NCI-H187 treated with DMSO at 0.1 percent for 48 hours (cell line): ENCODE measurements at places on chromosomes 13 and 19.

GRCh38 chr19:17424743-17425365 is 5.0 kb downstream of the MVB12A start:
- DNase-seq: no peak

DNA sequence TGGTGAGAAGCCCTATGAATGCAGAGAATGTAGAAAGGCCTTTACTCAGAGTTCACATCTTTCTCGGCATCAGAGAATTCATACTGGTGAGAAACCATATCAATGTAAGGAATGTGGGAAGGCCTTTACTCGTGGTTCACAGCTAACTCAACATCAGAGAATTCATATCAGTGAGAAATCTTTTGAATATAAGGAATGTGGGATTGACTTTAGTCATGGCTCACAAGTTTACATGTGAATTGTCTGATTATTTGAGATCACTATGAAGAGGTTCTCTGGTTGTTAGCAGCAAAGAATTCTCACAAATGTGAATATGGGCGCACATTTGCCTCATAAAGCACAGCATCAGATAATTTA is 43.7 kb downstream of the ZNF585A start:
- DNase-seq: no peak

DNA sequence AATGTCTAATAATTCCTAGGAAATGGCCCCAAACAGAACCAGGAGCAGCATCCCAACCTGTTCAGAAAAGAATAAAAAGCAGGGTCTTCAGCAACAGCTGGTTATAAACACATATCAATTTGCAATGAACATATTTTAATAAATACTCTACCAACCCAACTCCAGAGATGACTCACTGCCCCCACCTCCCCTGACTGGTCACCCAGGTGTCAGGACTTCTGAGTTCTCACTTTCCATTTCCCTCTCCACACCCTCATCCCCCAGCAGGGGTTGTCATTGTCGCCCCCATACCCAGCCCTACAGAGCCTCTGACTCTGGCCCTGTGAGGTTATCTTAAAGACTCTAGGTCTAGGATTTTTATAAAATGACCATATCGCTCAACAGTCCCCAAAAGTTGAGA is 6.9 kb downstream of the SERPINE3 start:
- DNase-seq: no peak

DNA sequence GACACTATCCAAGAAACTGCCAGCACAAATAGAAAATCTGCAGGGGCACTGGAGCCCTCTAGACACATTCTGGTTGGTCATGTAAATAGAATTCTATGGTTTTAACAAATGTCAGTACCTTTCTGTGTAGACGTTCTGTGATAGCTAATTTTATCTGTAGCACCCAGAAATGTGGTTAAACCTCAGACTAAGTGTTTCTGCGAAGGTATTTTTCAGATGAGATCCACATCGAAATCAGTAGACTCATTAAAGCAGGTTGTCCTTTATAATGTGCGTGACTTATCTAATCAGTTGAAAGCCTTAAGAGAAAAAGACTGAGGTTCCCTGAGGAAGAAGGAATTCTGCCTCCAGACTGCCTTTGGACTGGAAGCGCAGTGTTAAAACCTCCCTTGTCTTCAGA is 922.9 kb downstream of the EFNB2 start:
- no peak for DNase-seq

GRCh38 chr13:95445131-95445530 is 107.4 kb upstream of the CLDN10 start:
- no peak for DNase-seq

DNA sequence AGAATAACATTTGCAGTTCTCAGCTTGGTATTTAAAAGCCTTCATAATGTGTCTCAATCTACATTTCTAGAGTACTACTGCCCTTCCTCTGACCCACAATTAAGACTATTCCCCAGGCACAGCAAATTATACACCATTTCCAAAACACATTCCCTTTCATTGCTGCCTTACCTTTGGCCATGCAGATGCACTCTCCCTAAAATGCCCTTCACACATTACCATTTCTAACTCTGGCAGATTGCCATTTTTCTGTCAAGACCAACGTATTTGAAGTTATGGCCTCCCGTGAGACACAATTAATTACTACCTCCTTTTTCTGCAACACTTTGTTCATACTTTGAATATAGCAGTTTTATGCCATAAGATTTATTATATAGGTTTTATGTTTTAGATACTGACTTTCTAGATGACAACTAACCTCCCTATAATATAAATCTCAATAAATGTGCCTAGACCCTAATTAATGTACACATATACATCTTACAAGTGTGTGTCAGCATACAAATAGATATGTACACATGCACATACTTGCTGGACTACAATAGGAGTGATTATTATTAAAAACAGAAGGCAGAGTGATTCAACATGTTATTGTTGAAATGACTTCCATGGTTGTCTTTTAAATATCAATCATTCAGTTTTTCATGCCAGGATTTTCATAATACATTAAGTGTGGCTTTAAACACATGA is 2902.5 kb downstream of the PCDH9 start:
- DNase-seq: no peak

GRCh38 chr13:34223984-34224383 is 406.0 kb downstream of the RFC3 start:
- no peak for DNase-seq

- no peak for DNase-seq
These were observed 150.6 kb downstream of the GPC6 start for GRCh38 chr13:93377196-93377595.

GRCh38 chr13:94992036-94992960 is 280.0 kb upstream of the SOX21 start:
- no peak for DNase-seq

DNA sequence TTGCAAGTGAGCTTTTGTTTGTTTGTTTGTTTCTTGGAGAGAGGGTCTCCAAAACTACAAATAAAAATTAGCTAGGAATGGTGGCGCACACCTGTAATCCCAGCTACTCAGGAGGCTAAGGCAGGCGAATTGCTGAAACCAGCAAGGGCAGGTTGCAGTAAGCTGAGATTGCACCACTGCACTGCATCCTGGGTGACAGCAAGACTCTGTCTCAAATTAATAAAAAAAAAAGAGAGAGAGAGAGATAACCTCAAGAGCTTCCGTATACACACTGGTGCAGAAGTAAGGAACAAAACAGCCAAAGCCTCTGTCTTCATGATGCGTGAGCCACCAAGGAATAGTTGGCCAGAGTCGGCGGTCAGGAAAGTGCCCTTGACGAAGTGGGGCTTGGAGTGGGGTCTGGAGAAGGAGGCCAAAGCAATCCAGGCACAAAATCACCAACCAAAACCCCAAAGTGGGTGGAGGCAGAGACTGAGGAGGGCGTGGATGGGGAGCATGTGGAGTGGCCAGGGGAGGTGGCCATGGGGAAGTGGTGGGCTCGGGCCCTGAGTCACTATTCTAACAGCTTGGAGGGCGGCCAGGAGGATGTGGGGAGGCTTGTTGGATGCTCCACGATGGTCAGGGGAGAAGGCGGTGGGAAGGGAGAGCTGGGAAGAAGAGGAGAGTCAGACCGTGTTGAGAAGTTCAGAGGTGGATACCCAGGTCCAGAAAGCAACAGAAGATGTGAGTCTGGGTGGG is 21.2 kb upstream of the TOMM40 start:
- DNase-seq: no peak

DNA sequence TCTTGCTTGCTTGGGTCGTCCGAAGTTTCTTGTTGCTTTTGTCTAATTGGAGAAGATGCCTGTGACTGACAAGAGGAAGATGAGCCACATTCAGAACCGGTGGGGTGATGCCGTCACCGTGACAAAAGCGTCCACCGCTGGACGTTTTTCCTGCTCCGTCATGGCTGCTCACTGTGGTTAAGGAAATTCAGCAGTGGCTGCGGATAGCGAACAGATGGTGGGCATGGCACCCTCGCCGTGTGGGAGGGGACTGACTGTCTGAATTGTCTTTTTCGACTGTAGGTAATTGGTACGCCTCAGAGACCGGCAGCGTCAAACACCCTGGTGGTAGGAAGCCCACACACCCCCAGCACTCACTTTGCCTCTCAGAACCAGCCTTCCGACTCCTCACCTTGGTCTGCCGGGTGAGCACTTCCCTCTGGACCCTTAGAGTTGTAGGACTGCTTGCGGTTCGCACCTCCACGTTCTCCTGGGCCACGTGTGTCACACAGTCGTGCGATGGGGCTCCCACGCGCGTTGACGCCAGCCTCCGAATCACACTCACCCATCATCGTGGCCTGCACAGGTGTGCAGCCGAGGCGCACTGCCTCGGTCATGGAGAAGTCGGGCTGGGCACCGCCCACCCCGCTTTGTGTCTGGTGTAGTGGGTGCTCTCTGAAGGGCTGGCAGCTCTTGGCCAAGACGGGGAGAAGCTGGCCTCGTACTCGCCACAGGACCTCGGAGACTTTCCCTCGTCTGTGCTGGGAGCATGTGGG is 26.5 kb downstream of the ATP4B start:
- DNase-seq: no peak

GRCh38 chr13:77584106-77584505 is 48.6 kb downstream of the SCEL start:
- no peak for DNase-seq

GRCh38 chr19:35549174-35549788 is 3.9 kb downstream of the TMEM147 start:
- DNase-seq: peak; percentile 48

GRCh38 chr19:610801-611480 is 21.3 kb downstream of the HCN2 start:
- DNase-seq: no peak

DNA sequence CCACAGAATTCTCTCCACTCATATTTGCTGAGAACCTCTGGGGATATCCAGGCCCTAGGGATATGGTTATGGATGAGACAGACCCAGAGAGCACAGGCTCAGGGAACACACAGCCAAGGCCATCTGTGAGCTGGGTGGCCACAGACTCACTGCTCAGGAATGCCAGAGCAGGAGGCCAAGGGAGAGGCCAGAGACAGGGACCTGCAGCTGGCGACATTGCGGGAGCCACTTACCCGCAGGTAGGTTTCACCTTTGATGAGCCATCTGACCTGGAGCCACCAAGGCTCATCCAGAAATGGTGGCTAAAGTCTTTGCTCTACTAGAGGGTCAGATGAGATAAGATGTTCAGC is 29.4 kb downstream of the CCNE1 start:
- no peak for DNase-seq

- no peak for DNase-seq
These were observed 7.3 kb downstream of the PLPPR3 start for GRCh38 chr19:814152-815078.

- no peak for DNase-seq
These were observed 190.8 kb downstream of the ZNF536 start for GRCh38 chr19:30562981-30563380.

- DNase-seq: no peak
These were observed at the start of gene CGB7 for GRCh38 chr19:49057636-49058234. Gene CGB7, minus strand, starts transcription at chr19:49057749. Its CDS starts 2,374 bp downstream, at chr19:49055375.

- DNase-seq: no peak
These were observed 19.6 kb upstream of the SLC15A1 start for GRCh38 chr13:98771838-98772611.

DNA sequence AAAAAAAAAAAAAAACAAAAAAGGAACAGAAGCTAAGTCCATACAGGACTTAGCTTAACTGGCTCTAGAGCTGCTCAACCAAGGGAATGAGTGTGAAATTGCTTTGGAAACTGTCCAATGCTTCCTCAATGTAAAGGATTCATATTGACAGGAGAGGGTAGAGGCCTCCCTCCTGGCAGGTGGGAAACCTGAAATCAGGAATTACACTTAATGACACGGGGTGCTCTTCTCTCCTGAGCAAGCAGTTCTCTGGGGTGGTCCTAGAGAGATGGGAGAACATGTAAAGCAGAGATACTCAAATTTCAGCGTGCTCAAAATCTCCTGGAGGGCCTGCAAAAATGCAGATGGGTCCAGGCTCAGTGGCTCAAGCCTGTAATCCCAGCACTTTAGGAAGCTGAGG is 3.6 kb upstream of the MAG start:
- no peak for DNase-seq

- no peak for DNase-seq
These were observed 12.6 kb downstream of the CACNA1A start for GRCh38 chr19:13493516-13494310.

GRCh38 chr13:102028206-102028605 is 373.6 kb downstream of the FGF14 start:
- DNase-seq: no peak

- DNase-seq: no peak
These were observed 52.7 kb downstream of the TRPM4 start for GRCh38 chr19:49210108-49210900.

DNA sequence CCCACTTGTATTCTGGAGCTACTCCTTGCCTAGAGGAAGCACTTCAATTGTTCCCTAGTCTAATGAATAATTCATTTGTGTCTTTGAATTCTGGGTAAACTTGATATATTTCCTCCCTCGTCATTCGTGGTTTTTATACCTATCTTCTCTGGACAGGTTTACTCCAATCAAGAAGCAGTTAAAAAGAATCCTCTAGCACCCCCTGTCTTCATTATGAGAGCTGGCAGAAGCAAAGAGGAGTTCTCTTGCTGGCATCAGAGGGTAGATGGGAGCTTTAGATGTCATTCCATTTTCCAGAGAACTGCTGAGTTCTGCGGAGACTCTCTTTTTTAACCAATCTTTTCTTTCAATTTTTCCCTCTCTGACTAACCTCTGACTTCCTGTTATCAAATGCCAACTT is 627.7 kb downstream of the FGF9 start:
- DNase-seq: no peak

DNA sequence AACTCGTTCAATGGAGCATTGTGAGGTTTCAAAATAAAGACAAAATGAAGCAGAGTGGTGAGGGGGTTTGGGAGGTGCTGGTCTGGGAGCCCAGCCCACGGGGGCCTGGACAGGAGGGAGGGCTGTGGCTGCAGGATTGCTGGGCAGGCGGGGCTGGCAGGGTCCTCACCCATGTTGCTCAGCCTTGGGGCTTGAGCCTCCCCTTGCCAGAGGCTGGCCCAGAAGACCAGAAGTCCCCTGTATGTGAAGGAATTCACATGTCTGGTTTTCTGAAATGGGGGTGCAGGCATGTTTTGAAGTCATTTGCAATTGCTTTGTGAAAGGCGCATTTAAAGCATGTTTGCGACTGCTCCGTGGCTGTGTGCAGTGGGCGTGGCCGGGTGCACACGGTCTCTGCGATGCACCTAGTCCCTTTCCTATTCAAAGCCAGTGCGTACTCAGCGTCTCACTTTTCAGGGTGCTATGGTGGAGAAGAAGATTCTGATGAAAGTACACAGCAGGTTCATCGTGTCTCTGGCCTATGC is 2.3 kb downstream of the GRK1 start:
- DNase-seq: no peak

- no peak for DNase-seq
These were observed 756.4 kb upstream of the SLITRK5 start for GRCh38 chr13:86914757-86915156.

DNA sequence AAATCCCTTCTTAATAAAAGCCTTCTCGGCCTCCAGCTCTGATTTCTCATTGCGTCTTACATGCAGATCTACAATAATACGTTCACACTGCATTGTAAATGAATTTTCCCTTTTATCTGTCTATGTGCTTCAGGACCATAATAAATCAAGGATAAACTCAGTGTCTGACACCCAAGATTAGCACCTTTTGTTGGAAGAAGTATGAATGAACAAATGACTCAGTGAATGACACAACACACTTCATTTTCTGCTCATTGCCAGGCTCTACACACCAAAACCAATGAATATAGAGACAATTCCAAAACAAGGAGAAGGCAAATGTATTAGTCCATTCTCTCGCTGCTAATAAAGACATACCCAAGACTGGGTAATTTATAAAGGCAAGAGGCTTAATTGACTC is 1224.4 kb downstream of the EFNB2 start:
- no peak for DNase-seq
